Pons (tissue), 1 donor: ENCODE measurements at places on chromosomes 7 and 10.

- DNase-seq: no peak
These were observed 34.3 kb downstream of the ABLIM1 start for GRCh38 chr10:114623661-114624294.

DNA sequence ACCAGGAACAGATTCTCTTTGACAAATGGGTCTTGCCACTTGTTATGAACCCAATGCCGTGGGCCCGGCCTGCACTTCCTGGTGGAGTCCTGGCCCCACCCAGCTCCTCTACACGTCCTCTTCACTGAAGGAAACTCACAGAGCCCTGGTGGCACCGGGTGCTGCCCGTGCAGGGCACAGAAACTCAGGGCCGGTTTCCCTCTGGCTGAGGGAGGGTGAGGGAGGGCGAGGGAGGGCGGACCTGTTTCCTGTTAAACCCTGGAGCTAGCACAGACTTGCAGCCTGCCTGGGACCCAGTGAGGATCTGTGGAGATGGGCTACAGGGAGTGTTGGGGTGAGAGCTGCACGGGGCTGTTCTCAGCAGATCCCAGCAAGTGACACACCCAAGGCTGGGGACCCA lies 596.3 kb downstream of the PTPRN2 start:
- no peak for DNase-seq

DNA sequence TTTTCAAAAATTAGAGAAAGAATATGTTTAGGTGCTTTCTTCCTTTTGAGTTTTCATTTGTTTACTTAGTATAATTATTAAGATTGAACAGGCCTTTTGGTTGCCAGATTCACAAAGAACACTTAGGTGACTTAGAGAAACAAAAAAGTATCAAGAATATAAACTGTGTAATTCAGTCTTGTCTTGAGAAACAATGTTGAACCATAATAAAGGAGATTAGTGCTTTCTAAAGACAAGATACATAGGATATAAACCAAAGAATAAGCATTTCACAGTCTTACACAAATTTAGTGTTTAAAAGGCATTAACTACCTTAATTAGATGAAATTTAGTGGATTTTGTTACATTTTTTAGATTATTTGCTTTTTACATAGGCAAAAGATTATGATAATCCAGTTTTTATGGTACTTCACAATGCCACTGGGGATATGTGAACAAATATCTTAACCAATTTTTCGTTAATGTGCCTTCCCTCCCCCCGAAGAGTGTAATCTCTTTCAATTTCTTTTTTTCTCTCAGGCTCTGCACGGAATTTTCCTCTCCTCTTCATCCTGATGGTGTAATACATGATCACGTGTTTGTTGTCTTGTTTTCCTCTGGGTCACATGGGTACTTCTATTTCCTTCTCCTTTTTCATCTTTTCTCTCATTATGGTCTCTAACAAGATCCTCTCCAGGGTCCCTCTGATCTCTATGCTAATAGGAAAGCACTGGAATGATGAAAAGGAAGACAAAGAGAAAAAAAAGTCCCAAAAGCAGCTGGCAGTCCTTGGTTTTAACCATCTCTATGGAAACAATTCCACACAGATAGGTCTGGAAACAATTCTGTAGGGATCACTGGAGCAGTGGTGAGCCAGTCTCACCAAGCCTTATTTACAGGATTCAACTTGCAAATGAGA lies 3.7 kb upstream of the HNRNPH3 start:
- DNase-seq: peak; percentile 96

GRCh38 chr10:43110338-43111071 lies 27.7 kb upstream of the CSGALNACT2 start:
- no peak for DNase-seq

GRCh38 chr10:87916515-87916914 lies 53.1 kb downstream of the PTEN start:
- no peak for DNase-seq

GRCh38 chr10:71701496-71702132 lies 18.0 kb downstream of the C10orf105 start:
- no peak for DNase-seq

DNA sequence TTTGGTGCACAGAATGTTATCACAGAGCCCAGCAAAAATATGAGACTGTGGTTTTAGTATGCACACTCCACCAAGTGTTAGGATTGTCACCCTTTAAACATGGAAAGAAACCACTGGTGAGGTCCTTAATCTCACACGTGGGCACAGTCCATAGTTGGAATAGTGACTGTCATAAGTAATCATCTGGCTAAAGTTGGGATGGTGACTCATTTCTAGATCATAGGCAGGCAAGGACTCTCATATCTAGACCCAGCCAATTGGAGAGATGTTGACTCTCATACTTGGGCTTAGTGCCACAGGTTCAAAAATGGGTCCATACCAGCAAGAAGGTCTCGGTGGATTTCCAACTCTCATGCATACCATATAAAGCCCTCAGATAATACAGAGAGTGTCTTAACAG lies 39.6 kb upstream of the ZNF680 start:
- DNase-seq: no peak

DNA sequence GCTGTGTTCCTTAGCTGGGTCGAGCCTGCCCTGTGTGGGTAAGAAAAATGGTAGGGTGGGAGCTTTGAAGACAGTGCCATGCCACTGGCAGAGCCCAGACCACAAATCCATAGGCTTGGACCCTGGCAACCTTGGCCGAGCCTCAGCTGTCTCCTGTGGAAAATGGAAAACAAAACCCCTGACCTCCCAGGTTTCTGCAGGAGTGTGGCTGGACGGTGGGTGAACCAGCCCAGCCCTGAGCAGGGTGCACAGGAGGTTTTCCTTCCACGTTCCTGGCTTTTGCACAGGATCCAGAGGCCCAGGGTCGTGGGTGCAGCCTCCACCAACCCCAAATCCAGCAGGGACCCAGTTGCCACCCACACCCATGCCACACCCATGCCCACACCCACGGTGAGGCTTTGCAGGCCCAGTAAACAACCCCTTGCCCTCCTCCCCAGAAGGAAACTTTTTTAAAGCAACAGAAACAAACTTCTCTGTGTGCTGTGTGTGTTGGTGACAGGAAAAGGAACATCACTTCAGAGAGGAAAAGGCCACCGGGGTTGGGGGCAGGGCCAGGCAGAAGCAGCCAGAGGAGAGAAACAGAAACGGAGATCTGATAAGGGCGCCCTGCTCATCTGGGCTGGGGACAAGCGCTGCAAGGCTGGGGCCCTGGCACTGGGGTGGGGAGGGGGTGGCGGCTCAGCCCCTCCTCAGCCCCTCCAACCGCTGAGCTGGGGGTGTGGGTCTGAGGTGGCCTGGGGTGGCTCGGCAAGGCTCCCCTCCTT lies 20.7 kb upstream of the ZMIZ1 start:
- no peak for DNase-seq

GRCh38 chr10:124016804-124017375 lies 76.5 kb downstream of the CHST15 start:
- DNase-seq: no peak

- no peak for DNase-seq
These were observed 136.3 kb downstream of the ADCY1 start for GRCh38 chr7:45710271-45711160.

DNA sequence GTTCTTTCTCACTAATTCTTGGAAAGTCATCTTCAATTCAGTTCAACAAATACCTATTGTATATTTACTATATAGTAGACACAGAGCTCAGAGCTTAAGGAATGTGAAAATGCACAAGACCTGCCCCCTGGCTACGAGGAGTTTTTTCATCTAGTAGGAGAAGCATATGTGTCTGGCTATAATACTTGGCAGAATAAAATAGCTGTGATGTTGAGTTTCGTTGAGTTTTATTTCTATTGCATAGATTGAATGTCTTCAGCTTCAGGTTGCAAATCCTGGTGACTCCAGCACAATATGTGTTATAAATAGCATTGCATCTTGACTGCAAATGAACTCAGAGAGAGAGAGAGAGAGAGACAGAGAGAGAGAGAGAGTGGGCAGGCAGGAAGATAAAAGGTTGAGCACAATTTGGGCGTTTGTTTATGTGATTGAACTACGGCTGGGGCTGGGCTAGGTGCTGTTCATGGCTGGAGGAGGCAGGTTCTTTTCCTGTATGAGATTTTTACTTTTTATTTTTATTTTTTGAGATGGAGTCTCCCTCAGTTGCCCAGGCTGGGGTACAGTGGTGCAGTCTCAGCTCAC lies 229.6 kb downstream of the GALNT17 start:
- DNase-seq: no peak

DNA sequence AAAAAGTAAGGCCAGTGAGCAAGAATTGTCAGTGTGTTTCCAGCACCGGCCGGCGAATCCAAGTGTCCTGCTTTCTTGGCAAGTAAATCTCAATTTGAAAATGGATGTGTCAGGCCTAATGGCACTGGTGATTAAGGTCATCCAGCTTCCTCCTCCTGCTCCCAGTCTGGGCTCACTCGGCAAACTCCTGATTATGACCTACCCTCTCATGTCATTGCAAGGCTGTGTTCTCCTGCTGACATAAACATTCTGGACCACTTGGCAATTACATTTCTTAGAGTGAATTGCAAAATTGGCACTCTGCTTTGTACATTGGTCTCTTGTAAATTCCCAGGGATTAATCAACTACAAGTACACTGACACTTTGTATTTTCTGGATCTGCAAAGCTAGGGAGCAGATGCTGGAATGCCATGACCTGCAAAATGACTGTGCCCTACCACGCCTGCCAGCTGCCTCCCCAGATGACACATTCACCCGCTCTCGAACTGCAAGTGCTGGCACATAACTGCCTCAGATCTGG lies 473.8 kb downstream of the KIF20B start:
- peak; percentile 10 for DNase-seq

DNA sequence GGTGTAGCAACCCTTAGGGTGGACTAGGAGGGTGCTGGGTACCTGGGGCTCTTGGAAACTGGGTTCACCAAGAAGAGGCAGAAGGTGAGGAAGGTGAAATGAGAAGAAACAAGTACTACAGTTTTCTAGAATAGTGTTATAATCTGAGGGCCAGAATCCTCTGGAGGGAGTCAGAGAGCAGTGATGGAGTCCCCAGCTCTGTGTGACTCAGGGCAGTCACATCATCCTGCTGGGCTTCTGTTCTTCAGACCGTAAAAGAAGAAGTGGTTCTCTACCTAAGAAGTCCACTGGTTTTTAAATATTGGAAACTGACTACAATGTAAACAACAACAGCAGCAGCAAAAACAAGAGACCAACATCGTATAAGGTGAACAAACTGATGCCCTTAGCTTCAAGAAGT lies 197.3 kb downstream of the PRPF18 start:
- peak; percentile 14 for DNase-seq

- no peak for DNase-seq
These were observed 183.4 kb upstream of the PLXNA4 start for GRCh38 chr7:132759482-132760243.

DNA sequence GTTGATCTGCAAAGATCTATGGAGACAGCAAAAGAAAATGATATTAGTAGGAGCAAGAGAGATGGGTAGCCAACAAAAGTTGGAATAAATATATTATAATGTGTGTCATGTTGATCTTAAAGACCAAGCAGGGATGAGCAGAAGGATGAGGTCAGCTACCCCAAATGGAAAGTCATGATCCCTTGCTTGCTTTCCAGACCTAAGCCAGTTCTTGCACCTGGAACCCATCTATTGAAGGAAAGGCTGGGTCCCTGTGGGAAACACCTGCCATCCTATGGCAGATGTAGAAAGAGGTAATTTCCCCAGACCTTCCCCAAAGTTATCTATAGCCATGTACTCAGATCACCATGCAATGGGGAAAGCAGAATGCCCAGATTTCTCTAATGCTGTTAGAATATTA lies 52.5 kb downstream of the LYZL2 start:
- DNase-seq: no peak

DNA sequence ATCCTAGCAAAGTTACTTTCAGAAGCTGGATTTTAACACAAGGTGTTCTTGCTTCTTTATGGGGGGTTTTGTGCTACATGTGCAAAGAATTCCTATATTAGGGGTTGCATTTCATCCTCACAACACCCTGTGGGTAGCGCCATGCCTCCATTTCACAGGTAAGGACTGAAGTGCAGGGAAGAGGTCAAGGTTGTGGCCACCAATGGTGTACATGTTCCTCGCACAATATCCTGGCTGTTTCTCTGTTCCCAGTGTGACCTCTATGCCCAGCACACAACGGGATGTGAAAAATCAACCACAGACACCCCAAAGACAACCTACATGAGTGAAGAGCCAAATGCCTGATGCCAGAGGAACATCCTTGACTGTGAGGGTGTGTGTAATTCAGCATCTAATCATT lies 80.8 kb downstream of the CHST15 start:
- no peak for DNase-seq

GRCh38 chr10:42753507-42754154 lies 29.0 kb upstream of the BMS1 start:
- DNase-seq: no peak

GRCh38 chr10:36421992-36422391 lies 703.4 kb upstream of the ANKRD30A start:
- DNase-seq: no peak

- no peak for DNase-seq
These were observed 1.5 kb upstream of the MKX start for GRCh38 chr10:27747096-27747451.

- no peak for DNase-seq
These were observed 574 bp downstream of the MYL10 start for GRCh38 chr7:101628522-101628921.

DNA sequence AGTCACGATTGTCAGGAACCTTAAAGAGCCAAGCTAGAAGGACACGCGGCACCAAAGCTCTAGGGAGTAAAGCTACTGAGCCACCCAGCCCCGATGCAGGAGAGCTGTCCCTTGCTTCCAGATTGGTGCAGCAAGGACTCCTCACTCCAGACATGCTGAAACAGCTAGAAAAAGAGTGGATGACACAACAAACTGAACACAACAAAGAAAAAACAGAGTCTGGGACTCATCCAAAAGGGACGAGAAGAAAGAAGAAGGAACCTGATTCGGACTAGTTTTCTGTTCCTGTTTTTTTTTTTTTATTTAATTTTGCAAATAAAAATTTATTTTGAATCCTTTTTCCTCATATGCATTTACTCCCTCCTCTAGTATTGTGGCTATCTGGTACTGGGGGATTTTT lies 11.4 kb upstream of the HKDC1 start:
- DNase-seq: no peak

- DNase-seq: no peak
These were observed 69.4 kb downstream of the FAM53B start for GRCh38 chr10:124674768-124675222.

DNA sequence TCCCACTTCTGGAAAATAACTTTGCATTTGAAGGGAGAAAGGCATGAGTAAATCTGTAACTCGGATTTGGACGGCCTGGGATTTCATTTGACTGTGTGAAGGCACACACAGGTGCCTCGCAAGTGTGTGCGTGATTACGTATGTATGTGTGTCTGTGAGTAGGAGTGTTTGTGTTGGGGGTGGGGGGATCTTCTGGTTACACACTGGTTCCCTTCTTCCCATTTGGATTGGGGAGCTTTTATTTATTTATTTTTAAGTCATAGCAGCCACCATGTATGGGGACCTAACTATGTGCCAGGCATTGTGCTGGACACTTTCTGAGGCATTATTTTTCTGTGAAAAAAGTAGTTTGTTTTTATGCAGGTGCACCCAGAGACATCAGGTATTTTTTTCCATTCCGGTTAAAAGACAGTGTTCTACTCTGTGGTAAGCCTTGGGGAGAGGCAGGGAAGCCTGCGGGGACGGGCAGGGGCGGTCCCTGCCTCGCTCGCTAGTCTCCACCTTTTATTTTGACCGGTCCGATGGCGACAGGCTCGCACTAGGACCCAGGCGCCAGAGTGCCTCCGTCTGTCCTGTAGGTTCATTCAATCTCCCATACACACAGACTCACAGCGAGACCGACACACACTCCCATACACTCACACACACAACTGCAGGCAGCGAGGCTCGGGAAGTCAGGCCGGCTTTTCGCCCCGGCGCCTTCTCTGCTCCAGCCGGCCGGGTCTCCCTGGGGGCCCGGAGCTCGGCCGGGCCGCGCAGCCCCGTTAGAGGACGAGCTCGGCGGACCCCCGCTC lies at the start of gene MXI1:
MXI1 (plus strand) TSS at position 595 of the 794 bp plus-strand sequence. CDS start 204 bp downstream, outside the sequence.
- DNase-seq: peak; percentile 80

- no peak for DNase-seq
These were observed 24.6 kb upstream of the SGMS1 start for GRCh38 chr10:50648089-50648934.
